ENCODE measurements at places on chromosomes 16 and 17.

GRCh38 chr17:44376124-44376523, 12.5 kb upstream of the FAM171A2 start:
- DNase-seq: no peak

GRCh38 chr17:41520821-41521521, 2.3 kb upstream of the KRT15 start:
- no peak for DNase-seq

GRCh38 chr16:28098171-28098958, 34.9 kb upstream of the GSG1L start:
- DNase-seq: no peak

GRCh38 chr16:13951611-13952010, 31.7 kb downstream of the ERCC4 start:
- no peak for DNase-seq

GRCh38 chr17:48993305-48993704, 3.9 kb upstream of the IGF2BP1 start:
- no peak for DNase-seq

DNA sequence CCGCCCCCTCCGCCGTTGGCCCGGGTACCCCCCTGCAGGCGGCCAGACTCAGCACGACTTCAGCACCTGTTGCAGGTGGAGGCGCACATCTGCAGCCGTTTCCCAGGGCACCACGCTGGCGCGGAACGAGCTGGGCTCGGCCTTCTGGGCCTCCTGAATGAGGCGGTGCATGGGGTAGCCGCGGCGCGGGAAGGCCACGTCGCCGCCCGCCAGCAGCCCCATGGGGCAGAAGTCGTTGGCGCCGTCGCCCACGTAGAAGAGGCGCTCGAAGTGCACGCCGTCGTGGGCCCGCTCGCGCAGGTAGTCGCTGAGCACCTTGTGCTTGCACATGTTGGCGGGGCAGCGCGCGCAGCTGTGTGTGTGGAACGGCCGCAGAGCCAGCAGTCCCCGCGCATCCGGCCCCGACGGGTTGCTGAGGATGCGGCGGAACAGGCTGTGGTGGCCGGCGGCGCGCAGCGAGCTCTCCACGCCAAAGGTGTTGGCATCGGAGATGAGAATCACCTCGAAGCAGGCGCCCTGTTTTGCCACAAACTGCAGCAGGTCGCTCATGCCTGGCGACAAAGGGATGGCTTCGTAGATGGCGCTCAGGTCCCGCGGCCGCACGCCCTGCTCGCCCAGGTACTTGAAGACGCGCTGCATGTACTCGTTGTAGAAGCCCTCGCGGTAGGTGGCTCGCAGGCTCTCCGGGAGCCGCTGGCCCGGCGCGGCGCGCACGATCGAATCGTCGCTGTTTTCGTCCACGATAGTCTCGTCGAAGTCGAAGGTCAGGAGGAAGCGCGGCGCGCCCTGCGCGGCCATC, 6.2 kb downstream of the PHOSPHO1 start:
- DNase-seq: no peak

DNA sequence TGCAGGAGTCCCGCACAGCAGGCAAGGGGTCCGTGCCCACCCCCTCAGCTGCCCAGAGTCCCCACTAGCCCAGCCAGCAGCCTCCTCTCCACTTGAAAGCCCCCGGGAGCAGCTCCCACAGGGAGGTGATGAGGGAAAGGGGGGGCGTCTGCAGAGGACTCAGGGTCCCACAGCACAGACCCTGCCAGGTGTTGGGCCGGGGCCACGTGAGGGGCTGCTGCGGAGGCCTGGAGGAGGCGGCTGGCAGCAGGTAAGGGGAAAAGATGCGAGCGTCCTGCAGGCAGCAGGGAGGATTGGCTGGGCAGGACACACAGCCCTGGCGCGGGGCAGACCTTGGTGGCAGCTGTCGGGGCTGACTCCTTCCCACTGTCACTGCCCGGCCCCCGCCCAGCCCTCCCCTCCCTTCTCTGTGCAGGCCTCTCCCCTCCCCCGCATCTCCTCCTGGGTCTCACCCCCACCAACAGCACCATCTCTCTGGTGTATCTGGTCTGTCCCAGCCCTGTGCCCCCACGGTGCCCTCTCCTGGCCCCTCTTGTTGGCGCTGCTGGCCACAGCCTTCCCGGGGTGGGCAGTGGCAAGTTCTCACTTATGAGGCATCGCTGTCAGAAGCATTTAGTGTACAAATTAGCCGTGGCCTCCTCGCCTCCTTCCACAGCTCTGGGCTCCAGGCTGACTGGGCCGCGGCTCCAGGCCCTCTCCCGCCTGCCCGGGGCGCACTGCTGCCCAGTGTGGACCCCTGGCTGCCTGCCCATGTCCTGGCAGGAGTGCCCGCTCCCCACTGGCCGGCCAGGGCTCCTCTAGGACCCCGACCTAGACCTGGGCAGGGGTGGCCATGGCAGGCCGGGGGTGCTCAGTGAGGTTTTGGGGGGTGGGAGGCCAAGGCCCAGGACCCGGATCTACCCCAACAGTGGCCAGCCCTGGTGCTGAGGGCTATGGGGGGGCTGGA, 4.4 kb upstream of the PRR35 start:
- DNase-seq: no peak

All from retinal pigment epithelial cell (primary cell).